ENCODE measurements at places on chromosomes 6 and 20.

DNA sequence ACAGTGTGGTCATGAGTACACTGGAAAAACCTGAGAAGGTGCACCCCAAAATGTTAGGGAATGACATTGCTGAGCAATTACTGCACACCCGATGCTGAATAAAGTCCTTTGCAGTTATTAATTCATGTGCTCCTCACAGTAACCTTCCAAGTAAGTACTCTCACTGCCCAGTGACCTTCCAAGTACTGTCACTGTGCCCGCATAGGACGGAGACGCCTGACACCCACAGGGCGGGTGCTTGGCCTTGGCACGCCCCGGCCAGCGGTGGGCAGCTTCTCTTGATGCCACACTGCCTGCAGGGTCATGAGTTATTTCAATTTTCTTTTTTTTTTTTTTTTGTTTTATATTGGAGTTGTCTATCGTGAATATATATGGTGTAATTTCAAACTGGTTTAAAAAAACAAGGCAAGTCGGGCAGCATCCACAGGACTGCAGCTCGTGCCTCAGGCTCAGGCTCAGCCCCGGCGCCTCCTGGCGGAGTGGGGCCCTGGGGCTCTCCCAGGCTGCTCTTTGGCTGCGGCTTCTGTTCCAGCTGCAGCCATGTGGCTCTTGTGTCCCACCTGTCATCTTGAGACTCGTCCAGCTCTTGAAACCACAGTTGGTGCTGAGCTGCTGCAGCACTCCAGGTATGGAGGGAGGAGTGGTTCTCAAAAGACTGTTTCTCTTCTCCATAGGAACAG, 27.0 kb downstream of the PNLDC1 start:
- DNase-seq: no peak

GRCh38 chr6:89272596-89272995, 42.5 kb downstream of the GABRR2 start:
- no peak for DNase-seq

GRCh38 chr6:52176550-52176949, 9.6 kb upstream of the IL17A start:
- no peak for DNase-seq

DNA sequence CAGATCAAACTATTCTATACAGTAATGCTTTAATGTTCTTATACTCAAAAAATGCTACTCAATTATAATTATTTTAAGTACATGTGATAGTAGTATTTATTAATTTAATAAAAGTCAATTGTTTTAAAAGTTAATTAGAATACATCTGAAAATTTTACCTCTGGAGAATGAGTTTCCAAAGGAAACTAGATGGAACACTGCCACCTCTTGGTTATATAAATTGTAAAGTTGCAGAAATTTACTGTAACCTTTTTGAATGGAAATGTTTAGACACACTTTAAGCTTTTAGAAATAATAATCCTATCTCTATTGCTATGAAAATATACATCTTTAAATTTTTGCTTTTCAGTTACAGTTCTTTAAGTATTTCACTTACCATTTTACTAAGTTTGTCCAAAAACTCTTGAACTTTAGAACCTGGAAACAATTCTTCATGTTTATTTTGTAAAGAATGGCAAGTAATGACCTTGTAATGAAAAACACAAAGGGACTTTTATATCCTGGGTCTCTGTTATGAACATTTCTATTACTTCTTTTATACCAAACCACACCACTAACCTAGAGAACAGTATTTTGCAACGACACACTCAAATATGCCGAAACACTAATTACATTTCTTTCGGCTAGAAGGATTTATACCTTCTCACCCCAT, 10.9 kb upstream of the BMP5 start:
- no peak for DNase-seq

DNA sequence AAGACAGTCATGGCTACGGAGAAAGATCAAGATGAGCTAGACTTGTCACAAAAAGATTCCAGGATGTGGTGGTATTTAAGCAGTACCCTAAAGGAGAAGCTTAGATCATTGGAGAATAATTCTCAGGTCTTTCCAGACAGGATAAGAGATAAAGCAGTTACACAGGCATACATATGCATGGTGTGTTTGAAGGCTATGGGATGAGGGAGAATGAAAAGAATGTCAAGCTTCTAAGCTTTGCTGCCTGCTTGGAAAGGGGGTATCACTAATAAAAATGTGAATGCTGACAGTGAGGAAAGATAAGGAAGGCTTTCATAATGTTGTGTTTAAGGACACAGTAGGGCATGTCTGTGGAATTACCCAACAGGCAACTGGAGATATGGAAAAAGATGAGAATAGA, 28.1 kb downstream of the RWDD2A start:
- no peak for DNase-seq

DNA sequence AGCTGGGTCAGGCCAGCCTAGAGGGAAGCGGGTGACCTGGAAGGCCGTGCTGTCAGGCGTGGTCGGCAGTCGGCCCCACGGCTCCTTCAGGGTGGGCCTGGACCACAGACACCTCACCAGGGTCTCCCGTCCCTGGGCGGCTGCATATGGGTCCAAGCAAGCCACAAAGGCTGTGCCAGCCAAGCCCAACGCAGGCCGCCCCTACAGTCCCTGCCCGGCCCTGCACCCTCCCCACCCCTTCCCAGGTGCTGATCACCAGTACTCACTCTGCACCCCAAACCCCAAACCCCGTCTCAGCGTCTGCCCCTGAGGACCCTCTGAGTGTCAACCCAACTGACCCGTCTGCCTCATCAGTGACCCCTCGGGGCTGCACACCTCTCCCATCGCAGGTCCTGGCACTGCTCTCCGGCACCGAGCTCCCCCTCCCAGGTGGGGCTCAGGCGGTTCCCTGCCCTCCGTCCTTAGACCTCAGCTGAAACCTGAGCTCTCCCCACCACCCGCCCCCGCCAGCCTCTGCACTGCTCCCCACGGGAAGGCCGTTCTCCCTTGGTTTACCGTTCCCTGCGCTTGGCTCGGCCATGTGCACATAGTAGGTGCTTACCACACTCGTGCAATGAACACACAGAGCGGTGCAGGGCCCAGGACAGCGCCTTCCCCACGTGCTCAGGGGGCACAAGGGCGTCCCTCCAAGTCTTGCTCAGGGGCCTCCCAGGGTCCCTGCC, 1.5 kb upstream of the PPDPF start:
- DNase-seq: no peak

- DNase-seq: no peak
Measured at GRCh38 chr6:38099221-38099620, 279.7 kb downstream of the ZFAND3 start.

- no peak for DNase-seq
Measured at GRCh38 chr6:111750753-111751673, 122.2 kb downstream of the FYN start.

Measured in Caki2 (cell line).